ENCODE measurements at places on chromosomes 1 and 21.

DNA sequence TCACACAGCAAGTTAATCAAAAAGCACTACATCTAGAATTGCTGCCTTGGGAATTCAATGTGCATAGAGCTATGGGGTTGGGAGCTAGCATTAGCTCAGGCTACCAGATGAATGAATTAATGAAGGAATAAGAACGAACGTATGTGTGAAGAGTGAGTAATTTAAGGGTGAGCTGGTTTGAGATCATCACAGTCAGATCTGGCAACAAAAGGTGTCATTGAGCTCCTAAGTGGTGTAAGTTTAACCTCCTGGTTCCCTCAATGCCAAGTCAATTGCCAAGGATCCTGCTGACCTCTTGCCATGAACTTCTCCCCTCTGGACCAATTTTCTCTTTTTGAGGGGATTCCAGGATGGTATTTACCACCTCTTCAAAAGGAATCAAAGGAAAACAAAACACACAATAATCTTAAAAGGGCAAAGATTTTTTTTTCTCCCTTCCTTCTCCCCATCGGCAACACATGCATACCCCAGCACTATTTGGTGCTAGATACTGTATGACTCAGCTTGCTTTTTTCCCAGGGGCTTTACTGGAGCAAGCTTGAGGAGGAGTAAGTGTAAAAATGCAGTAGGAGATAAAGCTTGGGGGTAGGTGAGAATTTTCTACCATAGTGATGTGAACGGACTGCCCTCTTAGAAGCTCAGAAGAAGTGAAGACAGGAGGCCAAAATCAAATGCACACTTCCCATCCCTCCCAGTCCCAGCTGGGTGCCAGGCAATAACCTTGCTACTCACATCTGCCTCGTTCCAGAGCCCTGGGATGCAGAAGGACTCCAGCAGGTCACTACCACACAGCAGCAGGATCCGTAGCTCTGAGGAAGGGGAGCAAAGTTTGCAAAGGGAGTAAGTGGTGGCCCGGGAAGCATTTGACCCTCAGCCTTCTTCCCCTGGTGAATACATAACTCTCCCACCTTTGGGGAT is 92.0 kb downstream of the LAMC2 start:
- no peak for DNase-seq

GRCh38 chr1:22689505-22689904 is 21.1 kb upstream of the EPHB2 start:
- DNase-seq = no peak

DNA sequence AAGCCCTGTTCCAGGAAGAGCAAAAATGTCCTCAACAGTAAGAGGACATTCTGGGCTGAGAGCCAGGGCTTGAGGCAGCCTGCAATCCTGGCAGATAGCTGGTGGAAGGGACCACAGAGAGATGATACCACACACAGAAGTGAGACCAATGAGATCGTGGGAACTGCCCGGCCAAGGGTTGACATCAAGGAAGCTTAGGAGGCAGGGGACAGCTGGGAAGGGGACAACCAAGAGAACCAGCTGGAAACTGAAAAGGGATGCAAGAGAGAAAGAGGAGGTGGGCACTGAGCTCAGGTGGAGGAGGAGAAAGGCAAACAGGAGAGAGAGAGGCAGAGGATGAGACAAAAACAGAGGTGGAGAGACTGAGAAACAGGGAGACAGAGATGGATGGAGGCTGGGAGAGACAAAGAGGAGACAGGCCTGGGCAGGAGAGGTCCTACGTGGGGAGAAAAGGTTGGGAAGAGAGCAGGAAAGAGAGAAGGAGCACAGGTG is 9.2 kb downstream of the PDZK1IP1 start:
- DNase-seq = no peak

- no peak for DNase-seq
Observed at GRCh38 chr1:193538003-193538354, 351.6 kb upstream of the B3GALT2 start.

DNA sequence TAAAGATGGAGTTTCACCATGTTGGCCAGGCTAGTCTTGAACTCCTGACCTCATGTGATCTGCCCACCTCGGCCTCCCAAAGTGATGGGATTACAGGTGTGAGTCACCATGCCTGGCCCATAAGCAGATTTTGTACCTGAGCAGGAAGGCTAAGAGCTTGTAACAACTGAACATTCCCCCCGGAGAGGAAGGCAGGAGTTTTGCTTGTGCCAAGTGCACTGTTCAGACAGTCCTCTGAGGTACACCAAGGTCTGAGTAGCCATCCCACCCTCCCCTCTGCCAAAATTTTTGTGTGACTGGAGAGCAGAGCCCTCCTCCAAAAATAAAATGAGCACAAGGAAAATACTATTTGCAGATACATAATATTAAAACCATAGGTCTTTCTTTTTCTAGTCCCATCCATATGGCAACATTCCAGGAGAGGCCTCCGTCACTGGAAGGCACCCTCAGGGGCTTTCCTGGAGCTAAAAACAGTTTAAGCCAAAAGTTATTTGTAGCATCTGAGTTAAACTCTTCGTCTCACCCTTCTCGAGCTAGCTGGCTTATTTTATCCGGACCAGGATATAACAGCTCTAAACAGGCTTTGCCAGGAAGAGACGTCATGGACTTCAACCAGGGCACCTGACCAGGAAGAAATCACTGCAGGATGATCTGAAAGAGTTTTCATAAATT is 27.2 kb downstream of the CAPN2 start:
- DNase-seq = no peak

DNA sequence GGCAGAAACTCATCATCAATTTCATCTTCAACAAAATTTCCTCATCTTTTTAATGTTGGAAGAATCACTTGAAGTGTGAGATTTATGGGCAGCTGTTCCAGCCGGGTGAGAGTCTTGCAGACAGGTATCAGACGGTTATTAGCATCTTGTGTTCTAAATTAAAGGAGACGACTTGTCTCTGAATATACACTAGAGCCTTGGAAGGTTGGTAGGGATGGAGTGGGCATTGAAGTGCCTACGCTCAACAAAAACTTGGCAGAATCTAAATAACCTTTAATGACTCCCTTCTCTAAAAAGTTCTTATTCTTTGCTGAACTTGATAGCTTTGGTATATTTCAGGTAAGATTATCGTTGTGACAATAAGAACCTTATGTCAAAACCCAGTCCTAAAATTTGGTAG is 111.5 kb upstream of the MAGI3 start:
- DNase-seq = no peak

DNA sequence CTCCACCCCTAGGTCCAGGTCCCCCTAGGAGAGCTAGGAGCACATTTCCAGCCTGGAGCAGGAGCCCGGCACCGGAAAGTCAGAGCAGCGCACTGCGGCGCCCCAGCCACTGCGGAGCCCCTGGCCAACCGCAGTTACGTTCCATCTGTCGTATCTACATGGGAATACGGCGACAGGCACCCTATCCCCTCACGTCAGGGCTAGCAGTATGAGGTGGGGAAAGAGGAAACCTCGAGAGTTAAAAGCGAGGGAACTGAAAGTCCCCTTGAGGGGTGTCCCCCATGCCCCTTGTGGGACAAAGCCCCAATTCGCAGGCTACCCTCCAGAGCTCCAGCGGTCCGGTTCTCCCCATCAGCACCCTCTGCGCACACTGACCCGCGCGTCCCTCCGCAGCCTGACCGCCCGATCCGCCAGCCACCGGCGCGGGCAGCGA is 995 bp downstream of the COLGALT2 start:
- DNase-seq = no peak

DNA sequence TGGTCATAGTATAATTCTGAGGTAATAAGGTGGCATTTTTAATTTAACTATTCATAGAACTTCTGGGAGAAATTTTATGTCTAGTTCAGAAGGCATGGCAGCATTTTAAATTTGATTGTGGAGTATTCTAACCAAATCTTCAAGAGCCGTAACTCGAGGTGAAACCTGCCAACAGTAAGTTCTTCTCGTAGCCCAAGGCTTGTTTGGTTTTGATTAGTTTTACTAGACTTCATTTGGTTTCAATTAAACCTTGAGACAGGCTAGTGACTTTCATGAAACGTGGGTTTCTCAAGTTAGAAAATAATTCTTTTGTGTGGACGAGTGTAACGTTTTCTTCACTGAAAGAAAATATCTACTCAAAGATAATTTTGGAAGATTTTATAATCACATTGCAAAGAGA is 395.5 kb downstream of the USP25 start:
- DNase-seq = no peak

- DNase-seq = no peak
Observed at GRCh38 chr1:150183061-150183460, 33.3 kb downstream of the PLEKHO1 start.

GRCh38 chr1:167676916-167677848 is 44.6 kb upstream of the MPZL1 start:
- no peak for DNase-seq

GRCh38 chr1:61978796-61979195 is 215.9 kb upstream of the L1TD1 start:
- DNase-seq = no peak

DNA sequence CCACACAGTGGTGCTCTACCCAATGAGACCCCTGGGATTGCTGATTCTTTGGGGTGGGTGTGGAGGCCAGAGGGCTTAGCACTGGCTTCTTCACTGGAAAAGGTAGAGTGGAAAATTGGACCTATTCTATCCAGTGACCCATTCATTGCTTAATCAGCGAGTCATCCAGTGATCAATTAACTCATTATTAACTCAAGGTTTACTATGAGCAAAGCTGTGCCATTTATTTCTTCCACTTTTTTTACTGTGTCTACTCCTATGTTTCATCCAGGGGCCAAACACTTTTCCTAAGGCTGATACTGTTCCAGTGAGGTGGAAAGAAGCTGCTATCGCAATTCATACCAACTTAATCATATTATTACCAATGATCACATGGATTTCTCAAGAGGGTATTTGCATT is 363.9 kb downstream of the RPS6KC1 start:
- no peak for DNase-seq

- DNase-seq = no peak
Observed at GRCh38 chr1:76075877-76076276, 1.3 kb downstream of the ST6GALNAC3 start.

- DNase-seq = no peak
Observed at GRCh38 chr1:188594542-188595235, 1765.9 kb downstream of the PLA2G4A start.

GRCh38 chr21:29306920-29307319 is 8.2 kb downstream of the BACH1 start:
- no peak for DNase-seq

GRCh38 chr1:111559736-111560279 is 56.4 kb upstream of the ADORA3 start:
- DNase-seq = no peak

DNA sequence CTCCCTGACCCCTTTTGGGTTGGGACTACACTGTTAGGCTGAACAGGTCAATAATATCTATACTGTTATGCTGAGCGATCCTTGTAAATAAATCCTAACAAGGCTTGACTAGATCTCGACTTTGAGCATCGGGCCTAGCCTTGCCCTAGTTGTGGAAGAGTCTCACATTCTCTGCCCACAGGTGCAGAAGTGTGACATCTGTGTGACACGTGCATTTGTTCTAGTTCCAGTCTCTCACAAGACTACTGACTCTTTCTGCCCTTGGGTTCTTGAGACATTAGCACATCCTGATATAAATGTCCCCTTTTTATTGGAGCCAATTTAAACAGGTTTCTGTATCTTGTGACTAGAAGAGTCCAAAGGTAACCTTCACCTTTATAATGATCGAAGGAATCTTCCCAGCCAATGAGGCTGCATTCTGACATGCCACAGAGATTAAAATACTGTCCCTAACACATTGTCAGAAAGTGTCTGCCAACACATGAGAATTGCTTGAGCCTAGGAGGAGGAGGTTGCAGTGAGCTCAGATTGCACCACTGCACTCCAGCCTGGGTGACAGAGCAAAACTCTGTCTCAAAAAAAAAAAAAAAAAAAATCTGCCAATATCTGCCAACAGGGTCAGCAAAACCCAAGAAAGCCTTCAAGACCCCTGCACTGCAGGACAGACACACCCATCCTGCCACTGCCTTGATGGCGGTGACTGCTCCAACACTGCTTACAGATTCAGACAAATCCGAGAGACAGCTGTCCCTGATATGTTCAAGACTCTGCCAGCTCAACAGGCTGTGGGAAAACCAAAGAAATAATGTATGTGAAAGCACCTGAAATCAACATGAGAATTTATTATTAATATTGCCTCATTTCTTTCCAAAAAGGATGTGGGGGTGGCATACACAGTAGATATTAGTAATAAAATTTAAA is 56.5 kb upstream of the PSEN2 start:
- no peak for DNase-seq

- DNase-seq = no peak
Observed at GRCh38 chr1:63632110-63632509, 38.9 kb downstream of the PGM1 start.

- DNase-seq = no peak
Observed at GRCh38 chr1:47669081-47669585, 231.3 kb downstream of the FOXD2 start.

- no peak for DNase-seq
Observed at GRCh38 chr1:157996433-157996832, 3.0 kb downstream of the KIRREL1 start.

DNA sequence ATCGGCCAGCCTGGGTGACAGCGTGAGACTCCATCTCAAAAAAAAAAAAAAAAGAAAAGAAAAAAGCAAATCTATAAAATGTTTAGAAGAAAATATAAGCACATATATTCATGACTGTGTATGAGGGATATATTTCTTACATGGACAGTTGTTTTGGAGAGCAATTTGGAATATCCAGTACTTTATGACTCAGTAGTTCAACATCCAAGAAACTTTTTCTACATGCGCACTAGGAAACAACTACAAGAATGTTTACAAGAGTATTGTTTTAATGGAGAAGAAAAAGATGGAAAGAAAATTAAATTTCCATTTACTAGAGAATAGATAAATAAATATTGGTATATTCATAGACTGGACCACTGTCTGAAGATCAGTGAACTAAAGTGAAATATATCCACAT is 77.5 kb downstream of the MAST2 start:
- DNase-seq = no peak

GRCh38 chr21:27487676-27488075 is 520.8 kb upstream of the ADAMTS5 start:
- DNase-seq = no peak

GRCh38 chr1:32291145-32291707 is 657 bp upstream of the HDAC1 start:
- no peak for DNase-seq

- DNase-seq = no peak
Observed at GRCh38 chr1:27906759-27907158, 28.0 kb upstream of the SMPDL3B start.

GRCh38 chr1:1426496-1427105 is 5.5 kb upstream of the ANKRD65 start:
- DNase-seq = no peak
